Heart right ventricle (tissue), 16 donors: ENCODE measurements at places on chromosomes 16 and 17. TPM values are rescaled to one million over a fixed set of nuclear protein-coding genes. Genes with fewer than 3 reads are reported as not detected.

DNA sequence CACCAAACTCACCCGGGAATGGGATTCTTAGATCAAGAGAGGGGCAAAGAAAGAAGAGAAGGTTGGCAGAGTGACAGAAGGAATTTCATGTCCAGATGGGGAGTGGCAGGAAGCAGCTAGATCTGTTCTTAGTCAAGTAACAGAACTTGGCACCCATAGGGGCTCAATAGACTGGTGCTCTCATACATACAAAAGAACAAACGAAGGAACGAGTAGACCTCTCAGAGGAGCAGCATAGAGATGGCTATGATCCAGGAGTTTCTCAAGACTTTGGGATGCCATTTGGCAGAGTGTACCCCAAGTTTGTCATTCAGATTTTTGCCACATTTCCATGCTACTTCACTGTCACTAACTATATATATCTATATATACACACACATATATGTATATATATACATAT lies 47.9 kb downstream of the GINS3 start:
- no peak for DNase-seq

DNA sequence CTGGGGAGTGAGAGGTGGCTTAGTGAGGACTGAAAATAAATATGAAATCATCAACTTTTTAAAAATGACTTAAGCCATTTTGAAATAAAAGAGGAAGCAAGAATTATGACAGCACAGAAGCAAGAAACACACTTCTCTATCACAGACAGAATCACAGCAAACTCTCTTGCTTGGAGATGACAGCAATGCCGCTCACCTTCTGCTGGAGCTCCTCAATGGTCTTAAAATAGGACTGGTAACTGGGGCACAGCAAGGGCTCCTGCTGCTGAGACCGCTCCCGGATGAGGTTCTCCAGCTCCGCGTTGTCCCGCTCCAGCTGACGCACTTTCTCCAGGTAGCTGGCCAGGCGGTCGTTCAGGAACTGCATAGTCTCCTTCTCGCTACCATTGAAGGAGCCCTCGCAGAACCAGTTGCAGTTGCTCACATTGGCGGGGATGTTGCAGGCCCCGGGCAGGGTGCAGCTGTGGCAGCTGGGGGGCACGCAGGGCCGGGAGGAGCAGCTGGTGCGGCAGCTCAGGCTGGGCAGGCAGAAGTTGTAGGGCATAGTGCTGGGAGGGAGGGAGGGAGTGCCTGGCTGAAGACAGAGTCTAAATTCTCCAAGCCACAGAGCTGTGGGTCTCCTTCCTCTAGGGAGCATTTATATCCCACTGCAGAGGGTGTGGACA lies at the start of gene KRT31:
KRT31 (minus strand) TSS at position 613 of the 665 bp plus-strand sequence; CDS start at position 544, 69 bp downstream.
- DNase-seq, result no peak

The ARHGDIG gene
- 8.2 TPM for total RNA-seq

The RAB34 gene
- 13.0 TPM for total RNA-seq

The ELMO3 gene
- 0.48 TPM for total RNA-seq

The SAT2 gene
- 71.1 TPM for total RNA-seq
